Lung (tissue), 17 donors: ENCODE measurements at places on chromosomes 12 and 14. TPM values are rescaled to one million over a fixed set of nuclear protein-coding genes. Genes with fewer than 3 reads are reported as not detected.

TMEM132C gene
- total RNA-seq = 16.5 TPM

TAS2R31 gene
- 3.2 TPM for total RNA-seq

LBHD2 gene
- not detected for total RNA-seq

TIGAR gene
- 9.1 TPM for total RNA-seq

CCDC196 gene
- total RNA-seq = not detected

DNA sequence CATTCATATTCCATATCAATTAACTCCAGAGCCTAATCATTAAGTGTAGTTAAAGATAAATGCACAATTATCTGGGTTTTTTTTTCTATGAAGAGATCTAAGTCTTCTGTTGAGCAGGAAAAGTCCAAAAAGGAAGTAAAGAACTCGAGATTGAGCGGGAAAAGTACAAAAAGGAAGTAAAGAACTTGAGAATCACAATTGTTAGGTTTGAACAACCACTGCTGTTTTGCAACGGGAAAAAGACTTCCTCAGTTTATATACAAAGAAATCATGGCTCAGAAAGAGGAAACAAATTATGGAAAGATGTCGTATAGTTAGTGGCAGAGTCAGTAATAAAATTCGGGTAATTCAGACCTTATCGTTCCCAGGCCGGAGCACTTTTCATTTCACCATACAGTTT lies 63.3 kb downstream of the PPP1R12A start:
- no peak overlapping the region for H3K27ac ChIP-seq
- H3K27me3 ChIP-seq = no peaks in the 10 kb centered on the region
- H3K4me3 ChIP-seq = no peak overlapping the region
- peaks cover 14% of the 10 kb centered on the region for H3K36me3 ChIP-seq
- H3K4me1 ChIP-seq = peaks cover 9% of the 10 kb centered on the region
